ENCODE measurements at places on chromosomes 4 and X.

DNA sequence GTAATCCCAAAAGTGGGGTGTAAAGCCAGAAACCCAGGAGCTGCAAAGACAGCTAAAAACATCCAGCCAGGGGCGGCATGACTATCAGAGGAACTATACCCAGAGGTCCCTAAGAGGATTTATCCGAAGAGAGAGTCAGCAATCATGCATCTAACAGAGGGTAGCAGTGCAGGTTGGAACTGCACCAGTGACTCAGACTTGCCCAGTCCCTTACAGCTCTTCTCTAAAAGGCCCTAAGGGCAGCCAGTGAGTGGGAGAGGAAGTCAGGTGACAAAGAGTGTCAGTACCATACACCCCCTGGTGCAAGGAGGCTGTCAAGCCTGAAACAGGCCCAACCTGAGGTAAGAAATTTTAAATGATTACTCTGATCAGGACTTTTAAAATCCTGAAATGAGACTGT lies 88.1 kb downstream of the CAMK2D start:
- DNase-seq, result no peak

DNA sequence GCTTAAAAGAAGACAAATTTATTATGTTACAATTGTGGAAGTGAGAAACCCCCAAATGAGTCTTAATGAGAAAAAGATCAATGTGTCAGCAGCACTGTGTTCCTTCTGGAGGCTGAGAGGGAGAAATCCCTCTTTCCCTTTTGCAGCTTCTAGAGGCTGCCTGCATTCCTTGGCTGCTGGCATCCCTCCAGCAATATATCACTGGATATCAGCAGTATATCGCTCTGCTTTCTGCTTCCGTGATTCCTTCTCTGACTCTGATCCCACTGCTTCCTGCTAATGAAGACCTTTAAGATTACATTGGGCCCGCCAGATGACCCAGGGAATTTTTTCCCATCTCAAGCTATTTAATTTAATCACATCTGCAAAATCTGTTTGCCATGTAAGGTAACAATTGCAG lies 1008.0 kb downstream of the RAPGEF2 start:
- DNase-seq, result no peak

GRCh38 chr4:81747242-81747930 lies 275.7 kb upstream of the RASGEF1B start:
- DNase-seq, result no peak

- no peak for DNase-seq
Observed at GRCh38 chr4:4968161-4968725, 51.0 kb downstream of the CYTL1 start.

GRCh38 chr4:38334791-38335190 lies 329.2 kb upstream of the KLF3 start:
- DNase-seq, result no peak

GRCh38 chr4:25172961-25173915 lies 13.0 kb upstream of the SEPSECS start:
- DNase-seq, result peak; percentile 99

DNA sequence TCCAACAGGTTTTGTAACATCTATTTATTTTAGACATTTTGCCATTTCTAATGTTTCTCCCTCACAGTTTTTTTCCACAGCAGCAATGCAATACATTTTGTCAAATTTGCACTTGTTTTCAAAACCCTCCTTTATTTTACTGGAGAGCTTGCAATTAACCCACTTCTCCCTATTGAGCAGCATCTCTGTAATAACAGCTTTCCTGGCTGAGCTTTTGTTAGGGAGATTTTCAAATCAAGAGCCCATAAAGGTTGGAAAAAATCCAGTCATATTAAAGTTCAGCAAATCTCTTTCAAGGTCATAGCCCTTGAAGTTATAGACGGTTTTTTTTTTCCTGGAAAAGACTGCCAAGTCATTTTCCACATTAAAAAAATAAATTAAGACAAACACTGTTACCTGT lies 450.6 kb upstream of the TENM3 start:
- DNase-seq, result no peak

DNA sequence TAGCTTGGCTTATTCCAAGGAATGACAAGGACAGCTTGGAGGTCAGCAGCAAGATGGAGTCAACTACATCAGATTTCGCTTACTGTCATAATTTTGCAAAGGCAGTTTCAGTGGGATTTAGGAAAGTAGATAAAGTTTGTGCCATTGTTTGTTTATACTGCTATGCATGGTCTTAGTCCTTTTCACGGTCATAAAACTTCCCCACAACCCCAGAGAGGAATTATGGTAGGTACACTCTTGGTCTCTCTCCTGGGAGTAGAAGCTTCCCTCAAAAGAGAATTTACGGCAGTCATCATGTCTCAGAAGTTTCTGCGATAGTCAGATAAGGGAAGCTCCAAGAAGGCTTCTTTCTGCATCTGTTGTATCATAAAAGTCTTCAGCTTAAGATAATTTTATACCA lies 27.9 kb upstream of the HERC6 start:
- DNase-seq, result no peak

DNA sequence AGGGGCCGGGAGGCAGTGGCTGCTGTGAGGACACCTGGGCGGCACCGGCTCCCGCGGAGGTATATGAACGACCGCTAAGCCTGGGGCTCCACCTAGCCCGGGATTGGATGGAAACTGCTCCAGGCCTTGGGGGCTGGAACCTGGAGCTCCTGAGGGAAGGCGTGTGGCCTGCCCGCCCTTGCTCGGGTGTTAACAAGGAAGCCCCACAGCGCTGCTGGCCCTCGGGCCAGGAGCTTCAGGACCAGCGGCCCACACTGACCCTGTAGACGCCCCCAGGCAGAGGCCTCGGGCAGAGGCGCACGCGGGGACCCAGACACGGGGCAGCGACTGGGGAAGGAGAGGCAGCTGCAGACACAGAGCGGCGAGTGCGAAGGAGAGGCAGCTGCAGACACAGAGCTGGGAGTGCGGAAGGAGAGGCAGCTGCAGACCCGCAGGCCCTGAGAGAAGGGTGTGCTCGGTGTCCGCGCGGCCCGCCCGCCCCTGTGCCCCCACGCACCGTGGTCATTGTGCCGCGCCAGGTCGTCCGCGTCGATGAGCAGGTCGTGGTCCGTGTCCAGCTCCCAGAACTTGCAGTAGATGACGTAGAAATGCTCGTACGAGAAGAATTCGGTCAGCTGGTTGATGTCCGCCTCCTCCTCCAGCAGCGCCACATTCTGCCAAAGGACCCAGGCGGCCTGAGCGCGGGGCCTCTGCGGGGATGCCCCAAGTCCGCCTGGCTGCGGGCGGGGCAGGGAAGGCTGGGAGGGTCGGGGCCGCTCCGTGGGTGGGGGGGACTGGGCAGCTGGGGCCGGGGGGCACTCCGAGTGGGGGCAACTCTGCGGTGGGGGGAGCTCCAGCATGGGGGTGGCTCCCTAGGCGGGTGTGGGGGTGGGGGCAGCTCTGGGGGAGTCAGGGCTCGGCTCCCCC lies 26.7 kb upstream of the GTPBP6 start:
- DNase-seq, result no peak
